Brain (organoid and tissue), 16 donors: ENCODE measurements at places on chromosomes 6 and 20.

GRCh38 chr6:25173951-25174474, 105.2 kb upstream of the CARMIL1 start:
- DNase-seq, result no peak

DNA sequence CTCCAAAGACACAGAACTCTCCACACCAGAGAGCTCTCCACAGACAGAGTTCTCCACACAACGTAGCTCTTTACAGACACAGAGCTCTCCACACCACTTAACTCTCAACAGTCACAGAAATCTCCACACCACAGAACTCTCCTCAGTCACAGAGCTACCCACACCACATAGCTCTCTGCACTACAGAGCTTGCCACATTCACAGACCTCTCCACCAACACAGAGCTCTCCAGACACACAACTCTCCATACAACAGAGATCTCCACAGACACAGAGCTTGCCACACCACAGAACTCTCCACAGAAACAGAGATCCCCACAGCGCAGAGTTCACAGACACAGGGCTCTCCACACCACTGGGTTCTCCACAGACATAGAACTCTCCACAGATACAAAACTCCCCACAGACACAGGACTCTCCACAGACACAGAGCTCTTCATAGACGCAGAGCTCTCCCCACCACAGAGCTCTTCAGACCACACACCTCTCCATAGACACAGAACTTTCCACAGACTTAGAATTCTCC, 52.5 kb downstream of the ERMARD start:
- DNase-seq, result no peak

DNA sequence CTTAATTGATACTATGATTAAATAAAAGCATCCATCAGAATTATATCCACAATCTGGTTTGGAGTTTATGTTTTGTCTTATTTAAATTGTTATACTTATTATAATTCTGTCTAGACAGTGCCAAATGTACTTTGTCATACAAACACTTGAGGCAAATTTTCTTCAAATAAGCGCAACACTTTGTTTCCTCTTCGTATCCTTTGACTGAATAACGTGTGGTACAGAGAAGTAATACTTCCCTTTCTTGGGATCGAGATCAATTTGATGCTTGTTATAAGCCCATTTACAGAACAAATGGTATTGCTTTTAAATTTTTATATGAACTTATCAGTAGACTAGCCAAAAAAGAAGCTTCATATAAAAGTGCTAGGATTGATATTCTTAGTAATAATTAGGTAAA, 111.0 kb downstream of the ATG5 start:
- peak; percentile 2 for DNase-seq

DNA sequence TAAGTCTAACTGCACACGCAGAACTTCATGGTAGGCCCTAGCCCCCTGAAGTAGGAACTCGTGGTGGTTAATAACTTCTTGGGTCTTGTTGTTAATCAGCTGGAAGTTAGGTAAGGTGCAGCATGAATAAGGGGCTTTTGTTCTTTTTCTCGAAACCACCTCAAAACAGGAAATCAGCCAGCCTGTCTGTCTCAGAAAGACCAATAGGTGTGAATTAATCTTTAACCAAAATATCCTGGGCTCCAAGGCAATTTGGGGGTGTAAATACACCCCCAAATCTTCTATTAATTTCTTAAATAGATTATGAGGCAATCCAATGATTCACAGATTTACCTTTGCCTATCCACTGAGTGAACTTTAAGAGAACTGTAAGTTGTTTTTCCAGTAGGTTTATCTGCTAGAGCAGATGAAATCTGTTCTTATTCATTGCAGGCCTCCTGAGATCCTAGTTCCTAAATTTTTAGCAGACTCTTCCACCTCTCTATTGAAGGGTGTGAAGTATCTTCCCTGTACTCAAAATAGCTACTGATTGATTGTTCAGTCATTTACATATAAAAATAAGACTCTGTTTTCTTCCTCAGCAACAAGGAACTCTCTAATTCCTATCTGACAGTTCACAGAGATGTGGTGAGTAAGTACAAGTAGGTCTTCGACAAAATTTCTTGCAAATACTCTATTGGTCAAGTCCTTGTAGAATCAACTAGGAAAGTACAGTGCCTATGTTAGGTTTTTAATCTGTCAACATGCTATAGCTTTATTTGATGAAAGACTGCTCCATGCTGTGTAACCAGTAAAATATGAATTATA, 427.1 kb upstream of the NOX3 start:
- no peak for DNase-seq

GRCh38 chr20:51204051-51204715, 181.3 kb upstream of the KCNG1 start:
- no peak for DNase-seq

DNA sequence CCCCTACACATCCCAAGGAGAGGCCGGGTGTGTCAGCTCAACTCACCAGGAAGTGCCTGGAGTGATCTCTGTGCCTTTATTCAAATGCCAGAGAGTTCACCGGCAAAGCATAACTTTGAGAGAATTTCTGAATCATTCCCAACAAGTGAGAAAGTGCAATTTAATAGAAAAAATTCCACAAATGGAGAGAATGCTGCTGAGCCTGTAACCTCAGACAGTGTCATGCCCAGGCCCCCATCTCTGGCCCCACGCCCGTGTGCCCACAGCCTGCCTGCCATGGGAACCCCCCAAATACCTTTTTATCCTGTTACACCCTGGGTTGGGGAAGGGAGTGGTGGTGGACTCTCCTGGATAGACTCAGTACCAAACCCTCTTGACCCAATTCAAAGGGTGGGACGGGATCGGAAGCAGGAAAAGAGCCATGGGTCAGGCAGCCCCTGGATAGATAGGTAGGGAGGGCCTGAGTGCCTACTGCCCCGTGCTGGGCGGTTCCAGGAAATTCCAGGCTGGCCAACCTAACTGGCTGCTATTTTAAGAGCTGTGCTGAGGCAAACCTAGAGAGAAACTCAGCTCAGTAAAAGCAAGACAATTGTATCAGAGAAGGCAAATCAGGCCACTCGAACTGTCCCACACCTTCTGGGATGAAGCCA, 179.0 kb upstream of the FOXA2 start:
- DNase-seq, result no peak
